T-helper 17 cell (primary cell): ENCODE measurements at places on chromosomes 1 and 21.

DNA sequence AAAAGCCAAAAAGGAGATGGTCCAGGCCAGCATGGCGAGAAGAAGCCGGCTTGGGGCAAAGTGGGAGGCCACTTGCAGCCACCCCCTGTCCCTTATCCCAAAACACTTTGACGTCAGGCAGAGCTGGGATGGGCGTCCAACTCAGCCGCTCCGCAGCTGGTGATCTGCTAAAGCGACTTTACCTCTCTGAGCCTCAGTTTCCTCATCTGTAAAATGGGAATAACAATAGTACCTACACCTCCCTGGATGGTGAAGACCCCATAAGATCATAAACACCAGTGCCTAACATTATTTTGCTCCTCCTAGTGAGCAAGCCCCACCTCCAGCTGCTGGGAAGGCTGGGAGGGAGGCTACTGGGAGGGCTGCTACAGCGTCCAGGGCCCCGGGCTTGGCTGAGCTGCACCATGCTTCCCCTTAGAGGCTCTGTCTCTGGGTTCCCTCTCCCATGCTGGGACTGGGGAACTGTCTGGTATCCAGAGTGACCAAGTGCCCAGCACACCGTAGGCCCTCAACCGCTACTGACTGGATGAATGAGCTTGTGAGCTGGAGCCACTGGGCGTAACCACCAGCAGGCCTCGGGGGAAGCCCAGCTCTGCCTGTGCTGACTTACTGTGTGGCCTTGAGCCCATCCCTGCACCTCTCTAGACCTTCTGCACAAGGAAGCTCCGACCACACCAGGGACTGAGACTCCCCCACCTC, 18.3 kb downstream of the IFFO2 start:
- DNase-seq: no peak

DNA sequence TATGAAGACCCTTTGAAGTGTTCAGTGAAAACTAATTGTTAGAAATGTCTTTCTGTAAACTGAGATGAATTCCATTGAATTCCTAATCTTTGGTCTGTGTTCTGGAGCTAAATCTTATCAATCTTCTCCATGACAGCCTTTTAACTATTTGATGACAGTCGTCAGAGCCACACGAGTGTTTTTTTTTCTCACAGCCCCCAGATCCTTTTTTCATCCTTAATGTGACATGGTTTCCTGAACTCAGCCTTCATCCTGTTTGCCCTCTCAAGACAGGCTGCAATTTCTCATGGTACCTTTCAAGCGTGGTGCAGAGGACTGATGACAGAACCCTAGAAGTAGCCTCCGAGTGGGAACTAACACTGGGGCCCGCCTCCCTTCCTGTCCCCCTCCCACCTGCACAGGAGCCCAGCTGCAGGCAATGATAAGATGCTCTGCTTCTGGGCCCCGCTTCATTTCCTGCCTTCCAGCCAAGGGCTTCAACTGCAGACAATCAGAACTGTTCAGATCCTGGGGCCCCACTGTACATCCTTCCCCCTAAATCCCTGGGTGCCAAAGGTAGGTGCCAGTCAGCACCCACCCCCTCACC, 114.6 kb upstream of the VAV3 start:
- DNase-seq: no peak

DNA sequence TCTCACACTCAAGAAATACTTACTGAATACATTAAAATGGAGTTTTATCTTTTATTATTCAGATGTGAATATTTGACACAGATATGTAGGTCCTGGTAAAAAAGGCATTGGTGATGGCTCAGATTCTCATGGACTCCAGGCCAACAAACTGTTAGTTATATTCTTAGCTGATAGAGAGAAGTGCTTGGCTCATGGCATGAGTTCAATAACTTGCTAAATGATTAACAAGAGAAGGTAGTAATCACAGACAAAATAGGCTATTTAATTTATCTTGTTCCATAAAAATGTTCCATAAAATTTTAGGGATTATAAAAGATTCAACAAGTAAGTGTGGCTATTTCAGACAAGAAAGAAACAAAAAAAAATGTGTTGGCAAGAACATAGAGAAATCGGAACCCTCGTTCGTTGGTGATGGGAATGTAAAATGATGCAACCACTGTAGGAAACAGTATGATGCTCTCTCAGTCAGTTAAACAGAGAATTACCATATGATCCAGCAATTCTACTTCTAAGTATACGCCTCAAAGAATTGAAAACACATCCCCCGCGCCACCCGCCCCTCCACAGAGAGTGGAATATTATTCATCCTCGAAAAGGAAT, 737.8 kb upstream of the ADAMTS5 start:
- no peak for DNase-seq

DNA sequence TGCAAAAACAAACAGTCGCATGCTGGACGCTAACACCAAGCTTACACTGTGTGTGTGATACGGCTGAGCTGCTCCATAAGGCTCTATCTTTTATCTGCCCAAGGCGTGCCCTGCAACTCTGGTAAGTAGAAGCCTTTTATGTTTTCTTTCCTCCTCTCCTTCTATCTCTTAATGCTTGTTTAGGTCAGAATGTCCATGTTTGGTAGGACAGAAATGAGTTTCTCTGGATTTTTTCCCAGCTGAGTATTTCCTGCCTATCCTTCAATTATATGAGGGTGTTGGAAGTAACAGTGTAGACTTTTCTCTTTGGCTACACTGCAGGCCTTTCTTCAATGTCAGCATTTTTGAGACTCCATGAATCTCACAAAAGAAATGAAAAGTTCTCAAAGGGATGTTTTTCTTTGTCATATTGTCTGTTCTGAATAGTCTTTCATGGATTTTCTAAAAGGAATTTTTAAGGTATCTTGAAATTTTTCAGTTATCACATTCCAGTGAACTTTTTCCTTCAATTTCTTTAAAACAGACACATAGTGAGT, 124.2 kb downstream of the MACF1 start:
- DNase-seq: no peak

DNA sequence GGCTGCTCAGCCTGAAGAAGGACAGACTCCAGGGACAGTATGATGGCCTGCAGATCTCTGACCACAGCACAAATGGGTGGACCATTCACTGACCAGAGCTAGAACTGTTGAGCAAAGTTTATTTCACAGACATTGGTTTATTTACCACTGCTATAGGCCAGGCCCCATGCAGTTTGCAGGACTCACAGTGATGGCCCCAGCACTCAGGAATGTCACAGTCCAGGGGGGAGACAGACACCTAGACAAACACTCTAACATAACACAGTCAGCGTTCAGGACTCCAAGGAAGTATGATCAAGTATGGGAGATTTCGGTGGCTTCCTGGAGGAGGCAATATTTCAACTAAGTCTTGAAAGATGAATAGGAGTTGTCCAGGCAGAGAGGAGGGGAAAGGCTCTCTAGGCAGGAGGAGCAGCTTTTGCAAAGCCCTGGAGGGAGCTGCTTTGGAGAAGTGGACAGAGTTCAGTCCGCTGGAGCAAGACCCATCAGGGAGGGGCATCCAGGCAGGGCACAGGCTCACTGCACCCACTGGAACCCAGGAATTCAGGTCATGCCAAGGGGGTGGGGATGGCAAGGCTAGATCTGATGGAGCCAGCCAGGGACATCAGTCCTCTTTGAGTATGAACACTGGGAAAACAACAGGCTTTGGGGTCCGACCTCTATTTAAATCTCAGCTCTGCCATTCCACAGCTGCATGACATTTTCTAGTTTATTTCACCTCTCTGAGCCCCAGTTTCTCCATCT, 454.3 kb downstream of the MATN1 start:
- no peak for DNase-seq

GRCh38 chr21:43716376-43717165, 2.4 kb upstream of the PDXK start:
- no peak for DNase-seq

DNA sequence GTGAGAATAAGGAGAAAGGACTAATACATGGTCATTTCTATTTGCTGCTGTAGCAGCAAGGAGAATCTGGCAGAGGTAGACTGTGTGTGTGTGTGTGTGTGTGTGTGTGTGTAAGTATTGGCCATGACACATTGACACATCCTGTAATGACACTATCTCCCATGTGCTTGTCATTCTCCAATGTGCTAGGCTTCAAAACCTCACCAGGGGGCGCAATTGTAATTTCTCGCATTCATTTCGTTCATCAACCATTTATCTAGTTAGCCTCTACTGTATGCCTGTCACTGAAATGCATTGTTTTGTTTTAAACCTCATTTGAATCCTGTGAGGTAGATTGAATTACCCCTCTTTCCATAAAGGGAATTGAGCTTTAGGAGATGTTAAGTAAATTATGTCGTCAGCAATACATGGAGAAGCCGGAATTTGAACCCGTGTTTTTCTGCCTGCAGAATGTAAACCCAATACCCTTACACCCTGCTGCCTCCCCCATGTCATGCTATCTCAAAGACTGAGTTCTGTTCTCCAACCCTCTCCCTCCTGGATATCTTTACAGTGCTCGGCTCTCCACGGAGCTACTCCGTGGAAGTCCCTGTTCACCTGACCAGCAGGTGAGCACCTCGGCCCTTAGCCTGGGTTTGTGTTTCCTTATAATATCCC, 100.8 kb downstream of the UCK2 start:
- DNase-seq: no peak
